ENCODE measurements at places on chromosomes 11 and 22.

- DNase-seq = no peak
These were observed 589.0 kb downstream of the OPCML start for GRCh38 chr11:132943357-132943705.

- DNase-seq = no peak
These were observed 46.0 kb downstream of the DENND5A start for GRCh38 chr11:9219115-9219514.

DNA sequence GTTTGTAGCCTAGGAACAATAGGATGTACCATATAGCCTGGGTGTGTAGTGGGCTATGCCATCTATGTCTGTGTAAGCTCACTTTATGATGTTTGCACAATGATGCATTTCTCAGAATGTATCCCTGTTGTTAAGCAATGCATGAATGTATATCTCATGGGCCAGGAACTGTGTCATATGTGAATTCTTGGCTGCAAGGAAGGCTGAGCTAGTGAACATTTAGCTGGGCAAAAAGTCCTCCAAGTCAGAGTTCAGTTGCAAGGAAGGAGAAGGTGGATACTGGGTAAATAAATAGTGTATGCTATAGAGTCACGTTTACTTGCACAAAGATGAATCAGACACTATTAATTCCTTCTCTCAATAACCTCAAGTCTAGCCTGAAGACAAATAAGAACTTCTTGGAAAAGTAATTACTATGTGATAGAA lies 136.1 kb downstream of the EHF start:
- DNase-seq = no peak

- DNase-seq = no peak
These were observed 28.3 kb downstream of the SLC1A2 start for GRCh38 chr11:35390737-35391682.

DNA sequence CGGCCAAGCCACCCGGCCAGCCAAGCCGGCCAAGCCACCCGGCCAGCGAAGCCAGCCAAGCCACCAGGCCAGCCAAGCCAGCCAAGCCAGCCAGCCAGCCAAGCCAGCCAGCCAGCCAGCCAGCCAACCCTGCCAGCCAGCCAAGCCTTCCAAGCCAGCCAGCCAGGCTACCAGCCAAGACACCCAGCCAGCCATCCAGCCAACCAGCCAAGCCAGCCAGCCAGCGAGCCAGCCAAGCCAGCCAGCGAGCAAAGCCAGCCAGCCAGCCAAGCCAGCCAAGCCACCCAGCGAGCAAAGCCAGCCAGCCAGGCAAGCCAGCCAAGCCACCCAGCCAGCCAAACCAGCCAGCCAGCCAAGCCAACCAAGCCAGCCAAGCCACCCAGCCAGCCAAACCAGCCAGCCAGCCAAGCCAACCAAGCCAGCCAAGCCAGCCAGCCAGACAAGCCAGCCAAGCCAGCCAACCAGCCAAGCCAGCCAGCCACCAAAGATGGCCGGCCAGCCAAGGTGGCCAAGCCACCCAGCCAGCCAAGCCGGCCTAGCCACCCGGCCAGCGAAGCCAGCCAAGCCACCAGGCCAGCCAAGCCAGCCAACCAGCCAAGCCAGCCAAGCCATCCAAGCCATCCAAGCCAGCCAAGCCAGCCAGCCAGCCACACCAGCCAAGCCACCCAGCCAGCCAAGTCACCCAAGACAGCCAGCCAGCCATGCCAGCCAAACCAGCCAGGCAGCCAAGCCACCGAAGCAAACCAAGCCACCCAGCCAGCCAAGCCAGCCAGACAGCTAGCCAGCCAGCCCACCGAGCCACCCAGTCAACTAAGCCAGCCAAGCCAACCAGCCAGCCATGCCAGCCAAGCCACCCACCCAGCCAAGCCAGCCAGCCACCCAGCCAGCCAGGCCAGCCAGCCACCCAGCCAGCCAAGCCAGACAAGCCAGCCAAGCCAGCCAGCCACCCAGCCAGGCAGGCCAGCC lies 28.8 kb downstream of the CCT8L2 start:
- DNase-seq = no peak

DNA sequence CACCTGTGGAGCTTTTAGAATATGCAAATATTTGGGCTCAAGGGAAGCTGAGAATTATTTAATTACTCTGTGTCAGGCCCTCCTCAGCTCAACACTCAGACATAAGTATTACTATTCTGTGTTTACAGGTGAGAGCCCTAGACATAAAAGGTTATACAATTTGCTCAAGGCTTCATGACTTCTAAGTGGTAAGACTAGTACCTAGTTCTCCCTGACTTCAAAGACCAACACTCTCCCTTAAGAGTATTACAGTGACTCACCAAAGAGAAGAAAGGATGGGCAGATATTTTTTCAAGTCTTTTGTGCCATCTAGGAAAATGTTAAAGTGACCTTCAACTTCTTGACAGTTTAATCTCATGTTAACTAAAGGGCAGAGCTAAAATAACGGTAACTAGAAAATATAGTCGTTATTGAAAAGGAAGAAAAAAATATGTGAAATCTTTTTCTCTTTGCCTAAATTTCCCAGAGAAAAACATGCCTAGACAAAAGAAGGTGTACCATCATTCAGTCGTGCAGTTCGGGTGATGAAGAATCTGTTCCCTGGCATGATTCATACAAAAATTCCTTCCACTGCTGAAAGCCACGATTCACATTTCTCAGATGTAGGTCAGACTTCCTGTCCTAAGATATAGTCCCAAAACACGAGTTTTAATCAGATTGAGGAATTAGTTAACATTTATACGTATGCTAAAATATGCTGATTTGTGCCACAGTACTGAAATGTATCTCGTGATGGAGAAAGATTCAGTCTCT lies 849.1 kb upstream of the API5 start:
- DNase-seq = no peak

DNA sequence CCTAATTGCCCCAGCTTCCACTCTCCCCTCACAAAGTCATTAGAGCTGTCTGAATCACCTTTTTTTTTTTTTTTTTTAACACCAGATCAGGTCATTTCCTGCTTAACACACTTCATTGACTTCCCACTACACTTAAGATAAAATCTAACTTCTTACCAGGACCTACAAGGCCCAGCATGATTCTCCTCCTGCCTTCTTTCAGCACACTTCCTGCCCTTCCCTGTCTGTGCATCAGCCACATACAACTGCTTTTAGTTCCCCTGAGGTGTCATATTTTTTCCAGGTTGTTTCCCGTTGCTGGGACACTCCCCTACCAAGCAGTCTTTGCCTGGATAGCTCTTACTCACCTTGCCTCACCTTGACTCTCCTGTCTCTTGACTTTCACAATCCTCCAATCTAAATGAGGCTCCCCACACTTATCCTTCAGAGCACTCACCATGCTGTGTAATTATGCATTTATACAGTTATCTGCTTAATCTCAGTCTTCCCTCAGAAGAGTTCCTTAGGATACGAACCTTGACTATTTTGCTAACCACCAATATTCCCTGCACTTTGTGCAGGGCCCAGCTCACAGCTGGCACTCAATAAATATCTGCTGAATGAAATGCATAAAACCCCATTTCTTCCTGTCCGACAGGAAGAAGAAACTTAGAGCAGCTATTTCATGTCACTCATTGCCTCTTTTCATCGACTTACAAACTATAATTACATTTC lies 96.6 kb upstream of the AKIP1 start:
- no peak for DNase-seq

DNA sequence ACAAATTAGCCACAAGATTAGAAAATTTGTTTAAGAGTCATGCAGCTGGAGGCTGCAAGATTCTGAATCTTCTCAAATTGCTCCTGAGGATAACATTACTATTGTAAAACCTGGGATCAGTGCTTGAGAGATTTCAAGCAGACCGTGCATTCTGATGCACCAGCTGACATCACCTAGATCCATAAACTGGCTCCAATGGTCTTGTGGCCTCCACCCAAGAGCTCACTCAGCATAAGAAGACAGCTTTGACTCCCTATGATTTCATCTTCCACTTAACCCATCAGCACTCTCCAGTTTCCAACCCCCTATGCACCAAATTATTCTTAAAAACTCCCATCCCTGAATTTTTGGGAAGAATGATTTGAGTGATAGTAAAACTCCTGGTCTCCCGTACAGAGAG lies 1007.9 kb upstream of the TENM4 start:
- no peak for DNase-seq

DNA sequence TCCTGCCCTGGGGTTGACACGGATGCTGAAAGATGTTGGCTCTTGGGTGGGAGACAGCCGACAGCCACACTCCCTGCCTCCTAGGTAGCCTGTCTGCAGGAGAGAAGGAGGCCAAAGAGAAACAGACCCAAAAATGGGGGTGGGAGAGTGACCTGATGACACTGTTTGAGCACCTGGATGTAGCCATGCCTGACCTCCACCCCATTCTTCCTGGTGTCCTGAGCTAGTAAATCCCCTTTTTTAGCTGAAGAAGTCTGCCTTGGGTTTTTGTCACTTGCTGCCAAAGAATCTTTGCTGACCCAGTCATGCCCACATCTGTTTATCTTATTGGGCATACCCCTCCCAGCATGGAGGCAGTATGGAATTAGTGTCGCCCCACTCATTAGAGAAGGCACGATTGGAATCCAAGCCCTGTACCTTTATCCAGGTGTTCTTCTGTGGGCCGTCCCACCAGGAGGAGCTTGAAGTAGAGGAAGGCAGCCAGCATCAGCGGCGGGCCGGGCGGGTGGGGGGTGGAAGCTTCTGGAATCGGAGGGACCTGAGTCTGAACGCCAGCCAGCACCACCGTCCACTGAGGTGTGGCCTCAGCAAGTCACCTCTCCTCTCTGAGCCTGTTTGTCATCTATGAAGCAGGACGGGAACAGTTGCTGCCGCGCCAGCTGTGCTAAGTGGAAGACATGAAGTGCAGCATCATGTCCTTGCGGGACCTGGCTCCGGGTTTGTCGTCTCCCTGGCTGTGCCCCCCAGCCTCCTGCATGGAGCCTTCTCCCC lies 37.8 kb downstream of the IGHMBP2 start:
- no peak for DNase-seq

GRCh38 chr11:73296501-73297230 lies 11.4 kb upstream of the ARHGEF17 start:
- DNase-seq = no peak

DNA sequence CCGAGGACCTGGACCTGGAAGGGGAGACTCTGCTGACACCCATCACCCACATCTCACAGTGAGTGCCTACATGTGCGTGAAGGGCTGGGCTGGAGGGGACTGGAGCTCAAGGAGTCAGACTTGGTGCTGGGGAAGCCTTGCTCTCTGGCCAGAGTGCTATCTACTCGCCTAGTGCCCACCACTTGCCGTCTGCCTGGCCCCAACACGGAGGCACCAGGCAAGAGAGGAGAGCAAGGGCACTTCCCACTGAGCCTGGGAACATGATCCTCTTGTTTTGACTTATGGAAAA lies 37.8 kb downstream of the KCNQ1OT1 start:
- DNase-seq = no peak

- DNase-seq = no peak
These were observed 11.3 kb downstream of the LMO1 start for GRCh38 chr11:8252388-8252787.

DNA sequence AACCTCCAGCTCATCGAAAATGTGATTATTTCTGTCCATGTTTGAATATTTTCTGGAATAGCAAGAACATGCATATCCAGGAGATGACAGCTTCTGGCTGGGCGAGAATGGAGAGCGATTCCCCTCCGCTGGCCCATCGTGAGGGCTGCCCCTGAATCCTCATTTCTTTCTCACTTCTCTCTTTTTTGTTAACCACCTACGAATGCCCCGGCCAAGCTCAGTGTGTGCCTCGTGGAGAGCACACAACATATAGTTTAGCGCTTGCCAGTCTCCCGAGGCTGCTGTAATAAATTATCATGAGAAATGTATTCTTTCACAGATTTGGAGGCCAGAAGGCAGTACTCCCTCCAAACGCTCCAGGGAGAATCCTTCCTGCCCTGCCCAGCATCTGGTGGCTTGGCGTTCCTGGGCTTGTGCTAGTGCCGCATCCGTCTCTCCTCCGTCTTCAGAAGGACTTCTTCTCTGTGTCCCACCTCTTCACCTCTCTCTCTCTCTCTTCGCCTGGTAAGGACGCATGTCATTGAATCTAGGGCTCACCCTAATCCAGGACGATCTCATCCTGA lies 1306.0 kb downstream of the TBC1D22A start:
- DNase-seq = no peak
